ENCODE measurements at places on chromosomes 6 and 20. TPM values are rescaled to one million over a fixed set of nuclear protein-coding genes. Genes with fewer than 3 reads are reported as not detected.

DNA sequence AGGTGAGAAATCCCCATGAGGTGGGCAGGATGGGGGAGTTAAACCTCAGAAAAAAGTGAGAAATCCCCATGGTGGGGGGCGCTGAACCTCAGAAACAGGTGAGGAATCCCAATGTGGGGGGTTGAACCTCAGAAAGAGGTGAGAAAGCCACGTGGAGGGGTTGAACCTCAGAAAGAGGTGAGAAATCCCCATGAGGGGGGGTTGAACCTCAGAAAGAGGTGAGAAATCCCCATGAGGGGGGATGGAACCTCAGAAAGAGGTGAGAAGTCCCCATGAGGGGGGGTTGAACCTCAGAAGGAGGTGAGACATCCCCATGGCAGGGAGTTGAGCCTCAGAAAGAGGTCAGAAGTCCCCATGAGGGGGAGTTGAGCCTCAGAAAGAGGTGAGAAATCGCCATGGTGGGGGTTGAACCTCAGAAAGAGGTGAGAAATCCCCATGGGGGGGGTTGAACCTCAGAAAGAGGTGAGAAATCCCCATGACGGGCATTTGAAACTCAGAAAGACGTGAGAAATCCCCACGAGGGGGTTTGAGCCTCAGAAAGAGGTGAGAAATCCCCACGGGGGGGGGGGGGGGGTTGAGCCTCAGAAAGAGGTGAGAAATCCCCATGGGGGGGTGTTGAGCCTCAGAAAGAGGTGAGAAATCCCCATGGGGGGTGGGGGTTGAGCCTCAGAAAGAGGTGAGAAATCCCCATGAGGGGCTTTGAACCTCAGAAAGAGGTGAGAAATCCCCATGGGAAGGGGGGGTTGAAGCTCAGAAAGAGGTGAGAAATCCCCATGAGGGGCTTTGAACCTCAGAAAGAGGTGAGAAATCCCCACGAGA, 14.3 kb upstream of the GOPC start:
- DNase-seq, result no peak

DNA sequence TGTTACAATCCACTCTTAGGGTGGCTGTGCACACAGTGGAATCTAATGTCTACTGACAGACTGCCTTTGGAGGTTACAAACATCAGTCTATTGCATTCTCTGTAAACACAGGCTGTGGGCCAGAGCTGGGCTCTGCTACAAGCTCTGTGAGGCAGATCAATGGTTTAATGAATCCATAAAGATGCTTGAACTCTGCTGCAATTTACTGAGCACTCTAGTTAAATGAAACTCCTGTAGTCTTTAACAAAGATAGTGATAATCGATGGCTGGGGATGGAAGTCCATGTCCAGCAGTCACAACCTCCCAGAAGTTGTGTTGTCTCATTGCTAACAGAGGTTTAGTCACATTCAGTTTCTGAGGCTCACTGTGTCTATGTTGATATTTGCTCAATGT, 50.5 kb downstream of the SOBP start:
- DNase-seq, result no peak

- DNase-seq, result no peak
Measured at GRCh38 chr6:33854572-33855030, 50.8 kb upstream of the MLN start.

DNA sequence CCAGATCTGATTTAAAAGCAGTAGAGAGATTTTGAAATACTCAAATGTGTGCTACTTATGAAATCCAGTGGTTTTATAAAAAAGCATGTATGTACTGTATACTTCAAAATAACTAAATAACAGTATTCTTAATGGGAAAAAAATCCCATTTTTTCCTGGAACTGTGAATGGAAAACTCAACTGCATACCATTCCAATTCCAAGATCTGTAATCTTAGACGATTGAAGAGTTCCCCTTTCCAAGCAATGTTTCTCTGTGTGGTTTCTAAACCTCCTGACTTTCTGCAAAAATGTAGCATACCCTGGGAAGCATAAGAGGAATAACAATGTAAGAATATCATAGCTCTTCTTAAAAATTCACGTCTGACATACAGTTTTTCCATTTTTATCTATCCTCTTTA, 40.3 kb upstream of the HIVEP2 start:
- DNase-seq, result no peak

DNA sequence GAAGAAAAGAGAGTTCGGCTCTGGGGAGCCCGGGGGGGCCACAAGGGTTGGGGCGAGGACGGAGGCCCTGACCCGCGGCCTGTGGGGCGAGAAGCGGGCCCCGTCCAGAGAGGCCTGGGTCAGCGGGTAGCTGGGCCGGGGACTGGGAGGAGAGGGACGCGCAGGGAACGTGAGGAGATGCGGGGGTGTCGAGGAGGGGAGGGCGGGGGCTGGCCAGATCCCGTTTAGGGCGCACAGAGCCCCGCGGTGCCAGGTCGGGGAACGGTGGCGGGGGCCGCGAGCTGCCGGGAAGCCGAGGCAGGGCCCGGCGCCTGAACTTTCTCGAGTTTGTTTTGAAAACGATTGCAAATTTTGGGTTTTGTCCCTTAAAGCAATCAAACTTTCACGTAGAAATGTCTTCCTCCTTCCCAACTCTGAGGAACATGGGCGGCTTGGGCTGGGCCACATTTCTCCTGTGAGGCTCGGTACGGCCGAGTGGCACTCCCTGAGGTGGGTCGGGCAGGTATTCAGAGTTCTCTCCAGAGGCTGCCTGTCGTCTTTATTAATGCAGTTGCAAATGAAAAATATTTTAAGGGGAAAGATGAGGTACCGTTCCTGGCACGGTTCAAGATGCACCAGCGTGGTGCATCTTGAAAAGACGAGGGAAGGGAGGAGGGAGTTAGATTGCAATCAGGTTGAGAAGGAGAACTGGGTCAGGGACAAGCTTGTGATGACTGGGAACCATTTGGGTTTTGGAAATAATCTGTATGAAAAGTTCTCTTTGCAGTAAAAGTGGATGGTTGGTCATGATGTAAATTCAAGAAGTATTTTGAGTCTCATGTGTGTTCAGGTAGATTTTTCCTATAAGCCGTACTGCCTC, 972 bp downstream of the RNF8 start:
- DNase-seq, result no peak

RIPOR3 gene
- total RNA-seq, result 73.0 TPM

All from tibial nerve (tissue), 4 donors.